ENCODE measurements at places on chromosomes 11 and 22.
A peak's percentile ranks its signal among the peaks of the same experiment; 100 is the strongest.

- DNase-seq, result no peak
Observed at GRCh38 chr11:100932474-100933100, 197.0 kb downstream of the PGR start.

GRCh38 chr11:132623511-132623910, 908.8 kb downstream of the OPCML start:
- no peak for DNase-seq

GRCh38 chr11:13016415-13016814, 7.3 kb downstream of the RASSF10 start:
- no peak for DNase-seq

DNA sequence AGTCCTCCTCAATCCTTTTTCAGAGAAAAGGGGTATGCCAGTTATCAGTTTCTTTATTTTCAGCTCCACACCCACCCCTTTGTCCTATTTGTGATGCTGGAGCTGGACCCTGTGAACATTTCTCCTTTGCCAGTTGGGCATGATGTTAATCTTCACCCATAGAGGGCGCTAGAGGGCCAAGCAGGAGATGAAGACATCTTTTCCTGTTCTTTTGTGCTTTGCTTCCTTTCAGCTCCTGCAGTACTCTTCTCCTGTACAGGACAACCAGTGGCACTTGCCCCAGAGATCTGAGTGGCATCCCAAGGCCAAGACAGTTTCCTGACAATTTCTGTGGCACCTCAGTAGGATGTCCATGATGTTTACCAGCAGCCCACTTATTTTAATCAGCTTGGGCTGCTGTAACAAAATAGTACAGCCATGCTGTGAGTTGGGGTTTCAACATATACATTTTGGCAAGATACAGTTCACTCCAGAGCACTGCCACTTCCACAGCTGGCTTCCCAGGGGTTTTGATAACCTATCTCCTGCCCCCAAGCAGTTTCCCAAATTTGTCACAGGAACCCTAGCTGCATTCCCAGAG, 4.6 kb downstream of the SAA2 start:
- DNase-seq, result peak; percentile 63
